SK-MEL-5 (cell line): ENCODE measurements at places on chromosomes 1 and 21. TPM values are rescaled to one million over a fixed set of nuclear protein-coding genes. Genes with fewer than 3 reads are reported as not detected.

The APCS gene
- not detected in 2 replicates for total RNA-seq

The FAM229A gene
- total RNA-seq, result 0.74 and 0.85 TPM in 2 replicates

The CR1 gene
- total RNA-seq, result not detected in 2 replicates

The SPRR3 gene
- not detected in 2 replicates for total RNA-seq

The ERICH3 gene
- not detected in 2 replicates for total RNA-seq

The CELA2A gene
- not detected in 2 replicates for total RNA-seq

The PCSK9 gene
- total RNA-seq, result 0.11 and 0.26 TPM in 2 replicates

The SAMD13 gene
- 3.4 and 5.9 TPM in 2 replicates for total RNA-seq

The KRTAP11-1 gene
- not detected in 2 replicates for total RNA-seq

The PALMD gene
- 0.11 and 0.40 TPM in 2 replicates for total RNA-seq
